ENCODE measurements at places on chromosomes 5 and 9.

DNA sequence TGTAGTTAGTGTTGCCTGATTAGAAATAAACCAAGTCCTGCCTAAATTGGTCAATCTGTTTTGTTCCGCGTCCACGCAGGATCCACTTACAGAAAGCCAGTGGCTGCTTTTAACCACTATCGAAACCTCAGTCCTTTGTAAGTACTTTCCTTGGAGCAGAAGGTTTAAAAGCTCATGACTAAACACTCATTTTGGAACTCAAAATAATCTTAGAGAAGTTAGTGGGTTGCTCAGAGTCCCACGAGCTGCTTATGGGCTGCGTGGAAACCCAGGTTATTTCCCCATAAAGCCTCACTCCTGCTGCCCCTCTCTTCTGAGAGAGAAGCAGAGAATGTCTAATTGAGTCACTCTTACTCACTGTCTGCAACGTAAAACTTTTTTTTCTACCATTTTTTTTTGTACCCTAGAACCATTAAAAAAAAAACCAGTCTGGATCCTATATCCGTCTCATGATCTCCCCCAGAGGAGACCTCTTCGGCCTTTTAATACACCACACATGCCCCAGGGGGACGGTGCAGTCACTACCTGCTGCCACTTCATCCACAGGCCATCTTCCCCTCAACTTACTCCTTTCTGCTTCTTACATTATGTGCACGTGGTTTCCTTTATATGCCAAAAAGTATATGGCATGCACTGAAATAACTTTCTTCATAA, 7.6 kb downstream of the BASP1 start:
- DNase-seq, result no peak

- no peak for DNase-seq
These were observed 6.6 kb downstream of the POC5 start for GRCh38 chr5:75710637-75711036.

DNA sequence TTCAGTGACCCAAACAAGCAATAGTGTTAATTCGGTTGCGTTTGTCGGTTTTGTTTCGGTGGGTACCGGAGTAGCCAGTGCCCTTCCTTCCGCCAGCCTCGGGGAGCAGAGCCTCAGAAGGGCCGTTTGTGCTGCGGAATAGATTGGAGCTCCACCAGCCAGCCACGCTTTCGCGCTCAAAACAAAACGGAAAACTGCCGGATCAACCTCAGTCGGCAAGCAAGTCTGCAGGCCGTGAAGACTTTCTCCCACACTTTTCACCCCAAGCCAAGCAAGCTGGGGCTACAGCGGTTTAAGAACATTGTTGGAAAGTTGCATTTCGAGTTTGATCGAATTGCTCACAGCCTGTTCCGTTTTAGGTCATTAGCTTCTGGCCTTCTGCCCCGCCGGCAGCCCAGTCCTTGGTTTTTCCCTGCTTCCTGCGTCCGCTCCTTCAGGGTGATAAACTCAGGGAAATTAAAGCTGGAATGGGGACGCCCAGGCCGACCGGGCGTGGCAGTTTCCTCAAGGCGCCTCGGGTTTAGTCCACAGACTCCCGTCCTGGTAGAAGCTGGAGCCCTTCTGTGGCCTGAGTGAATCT, 803 bp upstream of the CCNO start:
- no peak for DNase-seq

DNA sequence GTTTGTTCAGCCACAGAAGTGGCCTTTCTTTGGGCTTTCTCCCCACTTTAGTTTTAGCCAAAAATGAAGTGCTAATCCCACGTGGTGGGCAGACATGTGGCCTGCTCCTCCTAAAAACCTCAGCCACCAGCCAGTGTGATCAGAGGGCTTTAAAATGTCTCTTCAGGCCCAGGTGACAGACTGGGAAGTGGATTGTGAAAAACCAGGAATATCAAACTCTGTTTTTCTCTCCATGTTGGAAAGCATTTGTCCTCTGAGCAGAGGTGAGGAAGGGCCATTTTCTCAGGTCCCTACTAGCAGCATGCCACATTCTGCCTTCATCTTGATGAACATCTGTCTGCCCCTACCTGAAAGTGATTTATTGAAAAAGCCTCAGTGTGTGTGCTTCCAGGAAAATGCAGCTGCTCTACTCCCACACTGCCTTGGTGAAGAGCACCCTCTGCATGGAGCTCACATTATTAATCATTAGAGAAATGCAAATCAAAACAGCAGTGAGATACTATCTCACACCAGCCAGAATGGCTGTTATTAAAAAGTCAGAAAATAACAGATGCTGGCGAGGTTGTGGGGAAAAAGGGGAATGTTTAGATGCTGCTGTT, 181.2 kb upstream of the DMAC1 start:
- DNase-seq, result no peak

DNA sequence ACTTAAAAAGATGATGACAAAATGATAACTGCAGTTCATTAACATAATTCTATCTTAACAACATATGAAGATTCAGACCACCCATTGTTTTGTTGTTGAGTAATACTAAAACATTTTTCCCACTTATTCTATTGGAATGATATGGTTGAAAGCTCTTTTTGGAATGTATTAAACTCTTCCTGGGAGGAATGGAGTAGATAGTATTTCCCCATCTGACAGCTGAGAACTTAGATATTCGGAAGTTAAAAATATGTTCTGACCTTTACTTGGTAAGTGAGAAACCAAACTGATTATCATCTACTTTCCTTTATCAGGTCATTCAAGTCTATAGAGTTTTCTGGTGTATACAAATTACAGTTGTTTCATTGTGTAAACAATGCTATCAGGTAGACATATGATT, 452.9 kb downstream of the CSNK1G3 start:
- no peak for DNase-seq

DNA sequence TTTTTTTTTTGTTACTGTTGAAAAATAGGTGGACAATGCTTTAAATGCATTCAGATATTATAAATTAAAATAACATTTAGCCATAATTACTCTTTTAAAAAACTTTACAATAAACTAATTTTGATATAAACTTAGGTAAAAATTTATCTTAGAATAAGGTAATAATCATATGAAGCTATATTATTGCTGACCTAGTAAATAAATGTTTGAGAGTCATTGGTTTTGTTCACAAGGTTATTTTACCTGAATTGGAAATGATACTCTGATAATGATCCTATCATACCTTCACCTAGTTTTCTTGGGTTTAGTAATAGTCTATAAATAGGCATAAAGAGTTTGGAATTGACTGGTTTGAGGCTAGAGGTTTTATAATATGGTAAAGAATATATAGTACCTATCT, 1076.4 kb upstream of the CDH6 start:
- no peak for DNase-seq

GRCh38 chr9:88623698-88624097, 88.7 kb downstream of the NXNL2 start:
- DNase-seq, result no peak

- no peak for DNase-seq
These were observed 62.9 kb downstream of the RAI14 start for GRCh38 chr5:34719029-34719428.

GRCh38 chr9:135732569-135733257, 30.7 kb downstream of the KCNT1 start:
- DNase-seq, result no peak

GRCh38 chr5:1002271-1002546, 6.4 kb upstream of the NKD2 start:
- DNase-seq, result no peak

DNA sequence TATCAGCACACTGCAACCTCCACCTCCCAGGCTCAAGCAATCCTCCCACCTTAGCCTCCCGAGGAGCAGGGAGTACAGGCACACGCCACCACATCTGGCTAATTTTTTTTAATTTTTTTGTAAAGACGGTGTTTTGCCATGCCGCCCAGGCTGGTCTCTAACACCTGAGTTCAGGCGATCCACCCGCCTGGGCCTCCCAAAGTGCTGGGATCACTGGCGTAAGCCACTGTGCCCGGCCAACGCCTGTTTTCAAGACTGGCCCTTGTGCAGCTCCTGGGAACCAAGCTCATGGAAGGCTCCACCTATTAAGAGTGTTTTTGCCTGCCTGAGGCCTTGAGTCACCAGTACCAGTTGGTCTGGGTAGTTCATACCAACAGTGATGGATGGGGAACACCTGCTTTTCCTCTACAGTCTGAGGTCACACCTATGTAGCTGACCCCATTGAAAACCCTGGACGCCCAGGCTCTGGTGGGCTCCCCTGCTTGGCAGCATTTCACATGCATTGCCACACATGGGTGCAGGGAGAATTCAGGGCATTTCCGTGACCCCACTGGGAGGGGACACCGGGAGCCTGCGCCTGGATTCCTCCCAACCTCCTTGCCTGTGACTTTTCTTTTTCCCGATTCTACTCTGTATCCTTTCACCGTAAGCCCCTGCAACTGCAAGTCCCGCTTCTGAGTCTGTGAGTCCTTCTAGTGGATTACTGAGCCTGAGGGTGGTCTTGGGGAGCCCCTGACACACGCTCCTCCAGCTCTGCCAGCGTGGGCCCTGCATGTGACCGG, 63.5 kb downstream of the ZNF354C start:
- no peak for DNase-seq

DNA sequence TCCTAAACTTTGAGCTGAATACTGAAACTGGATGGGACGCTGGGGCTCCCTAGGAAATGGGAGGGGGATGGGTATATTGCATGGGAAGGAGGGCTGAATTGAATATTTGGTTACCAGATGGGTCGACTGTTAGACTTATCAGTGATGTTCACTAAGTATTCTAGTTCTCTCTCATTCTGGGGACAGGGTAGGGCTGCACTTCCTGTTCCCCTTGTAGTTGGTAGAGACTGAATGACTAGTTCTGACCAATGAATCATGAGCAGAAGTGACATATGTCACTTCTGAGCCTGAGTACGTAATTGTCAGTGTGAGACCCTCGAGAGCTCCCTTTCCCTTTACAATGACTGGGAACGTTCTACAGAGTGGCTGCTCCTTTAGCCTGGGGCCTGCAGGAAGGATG, 55.5 kb upstream of the DMRT1 start:
- DNase-seq, result no peak

- no peak for DNase-seq
These were observed 161.4 kb downstream of the PIK3R1 start for GRCh38 chr5:68376935-68377334.

- DNase-seq, result no peak
These were observed 154.8 kb downstream of the PALM2AKAP2 start for GRCh38 chr9:109934857-109935215.

DNA sequence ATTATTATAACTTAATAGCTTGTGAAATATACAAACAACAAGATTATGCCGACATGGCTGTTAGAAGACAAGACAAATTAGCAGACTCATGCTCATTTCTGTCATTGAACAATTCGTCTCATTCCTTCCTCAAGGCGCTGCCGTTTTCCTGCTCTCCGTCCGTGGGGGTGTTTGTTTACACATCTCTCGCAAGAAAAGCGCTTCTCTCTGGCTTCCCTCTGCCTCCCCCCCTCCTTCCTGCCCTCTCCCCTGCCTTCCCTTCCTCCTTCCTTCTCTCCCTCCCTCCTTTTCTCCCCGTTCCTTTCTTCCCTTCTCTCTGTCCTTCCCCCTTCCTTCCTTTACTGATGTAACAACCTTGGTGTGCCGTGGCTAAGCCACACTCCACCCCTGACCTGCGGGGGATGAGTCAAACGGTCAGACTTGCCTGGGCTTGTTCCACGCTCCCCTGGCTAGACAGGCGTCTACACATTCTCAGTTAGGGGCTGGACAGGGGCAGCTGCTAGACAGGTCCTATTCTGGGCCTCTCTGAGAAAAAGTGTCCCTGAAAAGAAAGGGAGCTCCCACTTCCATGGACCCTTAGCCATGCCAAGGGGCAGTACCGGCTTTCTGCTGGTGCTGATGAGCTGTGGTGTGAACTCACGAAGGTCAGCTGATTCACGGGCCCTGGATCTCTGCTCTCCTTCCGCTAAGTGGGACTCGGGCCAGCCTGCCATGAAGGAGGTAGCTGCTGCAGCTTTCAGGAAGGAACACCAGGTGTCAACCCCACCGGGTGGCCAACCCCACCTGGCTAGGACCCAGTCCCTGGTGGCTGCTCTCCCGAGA, 32.0 kb upstream of the SPTLC1 start:
- DNase-seq, result no peak

DNA sequence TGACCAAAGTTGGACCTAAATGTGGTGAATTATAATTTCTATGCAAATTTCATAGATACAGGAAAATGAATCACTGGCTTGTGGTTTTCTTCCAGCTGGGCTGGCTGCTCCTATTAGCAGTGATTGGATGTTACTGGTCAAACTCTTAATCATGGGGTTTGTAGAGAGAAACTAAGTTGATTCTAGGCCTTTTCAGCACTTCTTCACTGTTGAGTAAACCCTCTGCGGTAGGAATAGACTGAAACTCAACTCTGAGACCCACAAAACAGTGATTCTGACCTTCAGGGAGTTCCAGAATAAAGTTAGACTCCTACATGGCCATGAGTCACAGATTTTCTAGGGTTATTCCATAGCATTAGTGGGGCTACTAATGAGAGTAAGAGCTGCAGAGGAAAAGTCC, 47.9 kb upstream of the FKTN start:
- DNase-seq, result no peak

- DNase-seq, result no peak
These were observed 29.1 kb upstream of the KCNIP1 start for GRCh38 chr5:170474489-170475274.

GRCh38 chr5:112156211-112156610, 262.9 kb downstream of the EPB41L4A start:
- DNase-seq, result no peak

GRCh38 chr9:35035851-35036701, 36.3 kb downstream of the VCP start:
- DNase-seq, result no peak

- DNase-seq, result no peak
These were observed at the start of gene UNC5A for GRCh38 chr5:176810081-176810597. Gene UNC5A, plus strand, starts transcription at chr5:176810559. Its CDS starts 192 bp downstream, at chr5:176810751.

GRCh38 chr5:169091396-169091980, 209.5 kb downstream of the SLIT3 start:
- DNase-seq, result no peak

- no peak for DNase-seq
These were observed 71.8 kb upstream of the CD180 start for GRCh38 chr5:67268231-67269021.

- DNase-seq, result no peak
These were observed 988 bp downstream of the OXCT1 start for GRCh38 chr5:41869151-41869723.

GRCh38 chr5:12480487-12480886, 576.2 kb upstream of the CTNND2 start:
- DNase-seq, result no peak

DNA sequence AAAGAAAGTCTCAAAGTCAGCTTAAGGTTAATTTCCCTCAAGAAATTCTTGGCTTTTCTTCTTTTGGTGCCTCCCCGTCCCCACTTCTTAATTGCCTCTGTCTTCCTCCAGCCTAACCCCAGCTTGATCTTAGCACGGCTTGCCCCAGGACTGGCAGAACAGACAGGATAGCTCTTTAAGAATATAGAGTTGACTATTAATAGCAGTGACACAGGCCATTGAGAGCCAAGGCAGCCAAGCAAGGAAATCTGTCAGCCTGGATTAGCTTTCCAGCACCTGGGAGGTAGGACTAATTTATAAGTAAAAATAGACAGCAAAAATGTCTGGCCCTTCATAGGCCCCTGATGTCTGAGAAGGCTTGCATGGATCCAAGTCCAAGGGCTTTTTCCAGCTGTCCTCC, 384.6 kb upstream of the SLC30A5 start:
- no peak for DNase-seq

All from stimulated activated CD8-positive, alpha-beta memory T cell treated with anti-CD3 and anti-CD28 coated beads, Interleukin-2, amount 100 ng/mL, for 1 hour (primary cell).